ENCODE measurements at places on chromosomes 4 and X. TPM values are rescaled to one million over a fixed set of nuclear protein-coding genes. Genes with fewer than 3 reads are reported as not detected.

- no peak for DNase-seq
Measured at GRCh38 chr4:4496592-4497372, 45.1 kb downstream of the STX18 start.

- no peak for DNase-seq
Measured at GRCh38 chrX:44889824-44890223, 16.8 kb downstream of the KDM6A start.

DNA sequence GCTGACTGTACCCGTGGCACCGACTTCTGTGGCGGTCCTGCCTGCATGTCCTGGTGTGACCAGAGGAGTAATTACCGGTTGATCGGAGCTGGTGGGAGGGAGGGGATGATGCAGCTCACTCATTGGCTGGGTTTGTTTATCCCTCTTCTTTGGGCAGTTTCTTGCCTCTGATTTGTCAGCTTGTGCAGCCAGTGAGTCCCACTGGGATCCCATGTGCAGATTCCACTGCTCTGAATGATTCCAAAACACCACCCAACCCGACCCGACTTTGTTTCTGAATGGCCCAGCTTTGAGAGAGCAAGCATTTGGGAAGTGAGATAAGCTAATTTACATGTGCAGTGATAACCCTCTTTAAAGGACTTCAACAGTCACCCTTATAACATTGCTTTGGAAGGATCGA lies 13.8 kb downstream of the FHDC1 start:
- DNase-seq: no peak

- DNase-seq: no peak
Measured at GRCh38 chr4:186722796-186723291, 812 bp downstream of the FAT1 start.

DNA sequence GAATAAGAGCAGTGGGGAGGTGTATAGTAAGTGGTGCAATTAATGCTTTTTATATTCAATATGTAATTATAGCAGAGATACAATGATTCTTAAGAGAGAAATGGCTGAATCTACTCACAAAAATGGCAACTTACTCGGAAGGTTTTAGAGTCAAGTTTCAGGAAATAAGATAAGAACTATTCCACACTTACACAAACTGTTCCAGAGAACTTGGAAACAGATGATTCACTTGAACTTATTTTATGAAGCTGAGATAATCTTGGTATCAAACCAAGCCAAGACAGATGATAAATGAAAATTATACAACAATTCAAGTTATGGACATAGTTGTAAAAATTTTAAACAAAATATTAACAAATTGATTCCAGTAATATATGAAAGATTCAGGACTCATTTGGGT lies 311.3 kb upstream of the HS3ST1 start:
- no peak for DNase-seq

DNA sequence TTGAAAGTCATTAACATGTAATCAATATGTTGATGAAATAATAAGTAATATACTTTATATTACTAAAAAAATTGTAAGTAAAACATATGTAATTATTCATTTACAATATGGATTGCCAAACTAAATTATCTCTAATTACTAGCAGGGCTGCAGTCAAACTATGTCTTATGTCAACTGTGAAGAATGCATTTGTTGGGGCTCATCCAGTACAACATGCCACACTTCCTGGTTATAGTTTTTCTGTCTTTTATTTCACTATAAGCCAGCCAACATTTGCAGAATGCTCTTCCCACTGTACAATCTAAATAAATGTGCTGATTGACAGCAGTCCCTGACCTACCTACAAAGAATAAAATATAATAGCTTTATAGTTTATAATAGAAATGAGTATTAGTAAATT lies 975.4 kb upstream of the NDST4 start:
- no peak for DNase-seq

DNA sequence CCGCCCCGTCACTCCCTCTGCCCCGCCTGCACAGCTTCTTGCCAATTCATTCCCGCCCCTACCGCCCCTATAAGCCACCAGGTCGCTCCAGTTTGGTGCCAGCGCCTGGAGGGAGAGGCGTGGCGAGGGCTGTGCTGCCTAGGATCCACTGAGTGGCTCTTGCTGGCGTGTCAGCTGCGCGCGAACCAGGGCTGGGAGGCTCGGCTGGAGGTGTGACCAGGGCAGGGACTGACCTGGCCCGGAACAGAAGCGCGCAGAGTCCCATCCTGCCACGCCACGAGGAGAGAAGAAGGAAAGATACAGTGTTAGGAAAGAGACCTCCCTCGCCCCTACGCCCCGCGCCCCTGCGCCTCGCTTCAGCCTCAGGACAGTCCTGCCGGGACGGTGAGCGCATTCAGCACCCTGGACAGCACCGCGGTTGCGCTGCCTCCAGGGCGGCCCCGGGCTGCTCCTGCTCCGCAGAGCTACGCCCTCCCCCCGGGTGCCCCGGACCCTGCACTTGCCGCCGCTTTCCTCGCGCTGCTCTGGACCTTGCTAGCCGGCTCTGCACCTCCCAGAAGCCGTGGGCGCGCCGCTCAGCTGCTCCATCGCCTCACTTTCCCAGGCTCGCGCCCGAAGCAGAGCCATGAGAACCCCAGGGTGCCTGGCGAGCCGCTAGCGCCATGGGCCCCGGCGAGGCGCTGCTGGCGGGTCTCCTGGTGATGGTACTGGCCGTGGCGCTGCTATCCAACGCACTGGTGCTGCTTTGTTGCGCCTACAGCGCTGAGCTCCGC lies at the start of gene GPR78:
TSS of gene GPR78 (plus strand) at position 72 of the 773 bp plus-strand sequence. CDS start at position 663, 591 bp downstream.
- no peak for DNase-seq

- DNase-seq: no peak
Measured at GRCh38 chr4:151091047-151091446, 8.4 kb upstream of the RPS3A start.

Gene RTL3
- total RNA-seq: 0.59 TPM

Gene PRDM8
- 23.1 TPM for total RNA-seq

Gene MAGEA6
- total RNA-seq: not detected

Gene DAPP1
- not detected for total RNA-seq

Gene GPR119
- not detected for total RNA-seq
